Right forelimb (tissue), 1 donor: ENCODE measurements at places on chromosomes 1 and 21.

DNA sequence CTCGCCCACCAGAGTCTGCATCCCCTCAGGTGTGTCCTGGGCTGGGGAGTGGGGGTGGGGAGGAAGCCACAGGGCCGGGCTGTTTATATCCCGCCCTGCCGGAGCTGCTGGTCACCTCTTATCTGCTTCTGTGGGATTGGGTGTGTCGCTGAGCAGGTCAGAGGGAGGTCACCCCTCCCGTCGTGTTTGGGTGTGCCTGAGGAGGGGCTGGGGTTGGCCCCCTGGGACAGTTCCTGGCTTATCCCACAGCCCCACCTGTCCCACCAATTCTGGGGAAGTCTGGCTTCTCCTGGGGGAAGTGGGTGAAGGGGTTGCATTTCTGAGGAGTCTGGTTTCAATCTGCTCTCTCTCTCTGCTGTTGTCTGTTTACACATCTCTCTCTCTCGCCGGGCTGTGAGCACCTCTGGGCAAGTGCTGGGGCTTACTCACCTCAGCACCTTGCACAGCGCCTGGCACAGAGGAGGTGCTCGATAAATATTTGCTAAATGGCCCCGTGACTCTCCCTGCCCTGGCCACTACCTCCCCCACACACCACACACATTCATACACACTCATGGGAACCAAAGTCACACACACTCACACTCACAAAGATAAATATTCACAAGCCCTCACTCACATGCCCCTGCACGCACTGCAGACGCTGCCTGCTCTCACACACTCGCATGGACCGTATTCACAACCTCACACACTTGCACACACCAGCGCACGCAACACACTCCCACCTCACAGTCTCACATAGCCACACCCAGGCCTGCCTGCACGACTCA is 8.3 kb downstream of the ELF3 start:
- no peak for DNase-seq

GRCh38 chr1:32485554-32486255 is 20.8 kb downstream of the ZBTB8B start:
- DNase-seq, result no peak

DNA sequence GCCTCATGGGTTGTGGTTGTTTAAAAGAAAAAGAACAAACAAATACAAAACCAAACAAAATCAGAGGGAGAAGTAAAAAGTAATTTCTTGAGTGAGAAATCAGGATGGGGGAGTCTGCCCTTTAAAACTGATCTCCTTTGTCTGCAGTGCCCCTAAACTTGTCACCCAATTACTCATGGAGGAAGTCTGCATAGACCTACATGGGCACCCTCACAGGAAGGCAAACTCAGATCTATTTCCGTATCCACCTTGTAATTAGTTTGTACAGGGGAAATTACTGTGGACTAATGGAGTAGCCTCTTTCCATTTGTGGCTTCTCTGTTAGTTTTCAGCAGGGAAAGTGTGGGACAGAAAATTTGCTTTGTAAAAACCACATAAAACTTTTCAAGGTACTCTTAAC is 600.4 kb downstream of the ADGRL2 start:
- no peak for DNase-seq

DNA sequence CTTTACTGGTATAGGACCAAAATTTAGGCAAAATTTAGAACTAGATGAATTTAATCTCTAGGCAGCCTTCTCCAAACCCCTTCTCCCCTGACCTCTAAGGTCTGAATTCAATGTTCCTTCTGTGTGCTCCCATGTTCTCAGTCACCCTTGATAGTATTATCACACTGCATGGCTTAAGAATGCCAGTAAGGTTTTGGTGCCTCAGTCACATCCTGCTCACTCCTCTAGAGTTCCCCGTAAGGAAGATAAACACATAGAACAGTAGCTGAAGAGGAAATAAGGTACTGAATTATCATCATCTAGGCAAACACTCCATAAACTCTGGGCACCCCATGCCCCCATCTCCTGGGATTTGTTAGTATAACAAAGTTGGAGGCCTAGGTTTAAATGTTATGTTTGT is 18.2 kb downstream of the PRRX1 start:
- DNase-seq, result no peak

DNA sequence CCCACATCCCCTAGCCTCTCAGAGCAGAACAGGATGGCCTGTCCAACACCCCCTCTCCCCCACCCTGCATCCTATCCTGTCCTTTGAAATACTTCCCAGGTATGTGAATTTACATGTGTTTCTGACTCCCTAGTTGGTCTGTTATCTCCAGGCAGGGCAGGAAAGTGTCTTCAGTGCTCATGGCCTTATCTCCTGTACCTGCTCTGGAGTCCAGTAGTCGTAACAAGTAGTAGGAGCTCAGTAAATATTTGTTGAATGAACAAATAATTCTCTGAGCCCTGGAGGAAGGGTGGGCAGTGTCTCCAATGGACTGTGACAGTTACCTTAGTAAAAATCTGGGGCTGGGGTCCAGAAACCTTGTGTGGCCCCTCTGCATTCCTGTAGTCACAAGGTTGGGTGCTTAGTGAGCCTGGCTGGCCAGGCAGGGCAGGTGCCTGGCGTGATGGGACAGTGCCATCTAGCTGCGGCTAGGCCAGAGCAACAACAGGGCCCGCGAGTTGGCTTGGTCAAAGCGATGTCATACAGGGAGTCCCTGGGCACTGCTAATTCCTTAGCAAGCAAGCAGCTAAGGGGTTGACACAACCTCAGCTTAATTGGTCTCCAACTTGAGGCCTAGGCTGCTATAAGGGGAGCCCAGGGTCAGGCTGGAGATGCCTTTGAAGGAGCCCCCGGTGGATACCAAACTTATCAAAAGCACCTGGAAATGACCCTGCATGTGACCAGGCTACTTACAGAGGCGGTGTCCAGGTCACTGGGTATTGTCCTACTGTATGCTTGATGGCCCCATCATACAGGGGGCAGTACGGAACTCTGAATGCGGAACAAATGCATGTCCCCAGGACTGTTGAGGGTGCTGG is 89.0 kb upstream of the PPM1J start:
- peak; percentile 72 for DNase-seq

DNA sequence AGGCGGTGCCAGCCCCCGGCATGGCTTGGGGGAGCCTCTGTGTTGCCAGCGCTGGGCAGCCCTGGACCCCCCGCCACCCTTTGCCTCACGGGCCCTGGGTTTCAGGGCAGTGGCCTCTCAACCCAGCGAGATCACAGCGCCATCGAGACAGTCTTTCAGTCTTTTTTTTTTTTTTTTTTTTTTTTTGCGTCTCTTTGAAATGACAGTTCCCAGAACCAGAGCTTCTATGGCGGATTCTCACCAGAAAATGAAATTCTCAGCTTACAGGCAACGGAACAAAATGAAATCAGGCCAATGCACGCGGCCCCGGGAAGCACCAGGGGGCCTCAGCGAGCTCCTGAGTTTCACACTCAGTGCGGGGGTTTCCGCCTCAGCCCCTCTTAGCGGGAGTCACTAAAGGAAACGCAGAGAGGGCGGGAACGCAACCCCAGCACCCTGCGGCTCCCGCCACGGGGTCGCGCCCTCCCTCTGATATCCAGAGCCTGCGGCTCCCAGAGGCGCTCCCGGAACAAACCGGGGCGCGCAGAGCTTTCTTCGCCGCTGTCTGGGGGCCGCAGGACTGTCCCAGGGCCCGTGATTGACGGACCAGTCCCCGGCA is 8.0 kb upstream of the COL6A1 start:
- DNase-seq, result peak; percentile 94

- DNase-seq, result no peak
Observed at GRCh38 chr1:54200519-54200997, 591 bp downstream of the MRPL37 start.

DNA sequence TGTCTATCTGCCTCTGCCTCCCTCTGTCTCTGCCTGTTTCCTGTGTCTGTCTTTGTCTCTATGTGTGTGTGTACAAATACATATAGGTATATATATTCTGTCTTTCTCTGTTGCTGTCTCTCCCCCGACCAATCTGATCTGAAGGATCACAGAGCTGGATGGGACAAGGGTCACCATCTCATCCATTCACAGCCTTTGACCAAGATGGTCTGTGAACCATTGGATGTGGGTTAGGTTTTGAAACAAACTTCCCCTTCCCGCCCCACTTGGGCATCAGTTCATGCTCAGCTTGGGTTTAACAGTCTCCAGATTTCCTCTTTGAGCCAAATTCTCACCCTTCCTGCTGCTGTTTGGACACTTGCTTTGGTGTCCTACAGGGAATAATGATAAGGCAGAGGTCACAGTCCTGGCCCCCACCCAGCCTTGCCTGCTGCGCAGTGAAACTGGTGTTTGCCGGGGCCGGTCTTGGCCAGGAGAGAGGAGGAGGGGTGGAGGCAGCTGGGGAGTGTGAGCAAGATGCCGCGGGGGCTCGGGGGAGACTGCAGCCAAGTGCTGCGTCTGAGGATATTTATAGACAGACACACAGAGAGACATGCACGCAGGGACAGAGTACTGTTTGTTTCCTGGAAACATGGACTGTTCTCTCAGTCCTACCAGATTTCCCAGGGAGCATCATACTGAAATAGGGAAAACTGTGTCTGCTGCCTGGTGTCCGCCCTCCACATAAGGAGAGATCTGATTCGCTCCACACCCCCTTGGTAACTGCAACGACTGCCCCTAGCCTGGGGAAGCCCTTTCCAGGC is 27.0 kb upstream of the BTG2 start:
- peak; percentile 90 for DNase-seq

- DNase-seq, result no peak
Observed at GRCh38 chr1:118339400-118340124, 154.5 kb upstream of the SPAG17 start.

GRCh38 chr1:88075813-88076212 is 608.3 kb upstream of the PKN2 start:
- no peak for DNase-seq

DNA sequence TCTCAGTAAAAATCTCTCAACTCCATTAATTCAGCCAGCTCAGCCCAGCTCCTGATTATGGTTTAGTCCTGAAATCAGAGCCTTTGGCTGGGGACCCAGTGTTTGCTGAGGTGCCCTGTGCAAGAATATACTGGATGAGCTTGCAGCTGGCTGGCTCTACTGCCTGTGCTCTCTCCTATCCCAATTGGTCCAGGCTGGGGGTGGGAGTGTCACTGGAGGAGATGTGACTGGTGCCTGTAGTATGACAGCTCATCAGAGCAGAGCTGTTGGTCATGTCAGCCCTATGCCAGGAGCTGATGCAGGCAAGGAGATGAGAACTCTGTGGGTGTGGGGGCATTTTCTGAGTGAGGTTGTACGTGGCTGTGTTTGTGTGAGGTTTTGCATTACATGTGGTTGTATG is 87.0 kb downstream of the TNR start:
- no peak for DNase-seq

DNA sequence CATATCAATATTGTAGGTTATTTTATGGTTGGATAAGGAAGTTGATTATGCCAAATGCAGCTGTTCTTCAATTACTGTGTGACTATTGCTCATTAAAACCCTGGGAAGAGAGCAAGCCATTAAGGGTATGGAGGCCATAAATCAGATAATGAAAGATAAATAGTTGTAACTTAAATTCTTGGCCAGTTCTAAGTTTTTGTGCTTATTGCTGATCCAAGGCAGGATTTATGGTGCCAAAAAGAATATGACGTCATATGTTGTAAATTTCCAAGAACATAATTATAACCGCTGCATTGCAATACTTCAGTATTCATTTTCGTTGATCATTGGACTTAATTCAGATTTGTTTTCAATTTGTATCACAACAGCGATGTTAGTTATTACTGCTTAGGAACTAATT is 211.6 kb downstream of the LRRC40 start:
- no peak for DNase-seq

- no peak for DNase-seq
Observed at GRCh38 chr1:57908147-57908890, 484.5 kb upstream of the DAB1 start.

DNA sequence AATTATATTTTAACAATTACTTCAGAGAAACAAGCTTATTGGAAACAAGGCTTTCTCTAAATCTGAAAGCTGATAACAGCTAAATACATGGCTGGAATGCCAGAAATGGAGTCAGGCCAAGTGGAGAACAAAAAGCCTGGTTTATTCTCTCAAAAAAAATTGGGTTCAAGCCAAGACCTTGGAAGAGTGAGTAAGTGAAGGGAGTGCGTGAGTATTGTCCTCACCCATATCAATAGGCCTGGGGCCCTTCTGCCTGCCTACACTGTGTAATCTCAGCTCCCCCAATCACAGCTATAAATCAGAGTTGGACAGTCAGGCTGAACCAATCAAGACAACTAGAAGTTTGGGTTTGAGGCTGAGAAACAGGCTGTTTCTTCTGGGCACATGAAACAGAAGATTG is 7.4 kb downstream of the KYAT3 start:
- DNase-seq, result no peak

DNA sequence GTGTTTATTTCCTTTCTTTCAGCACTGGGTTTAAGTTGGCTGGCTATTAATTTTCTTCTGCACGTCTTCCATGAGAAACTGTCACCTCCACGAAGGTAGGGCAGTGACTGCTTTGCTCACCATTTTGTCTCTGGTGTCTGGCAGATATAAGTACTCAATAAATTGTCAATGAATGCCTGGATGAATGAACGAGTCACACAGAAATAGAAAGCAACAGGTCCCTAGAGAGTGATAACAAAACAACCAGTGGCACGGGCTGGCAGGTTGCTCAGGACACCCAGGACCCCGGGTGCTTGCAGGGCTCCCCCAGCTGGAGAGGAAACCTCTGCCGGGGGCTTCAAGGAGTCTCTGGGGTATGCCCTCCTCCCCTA is 3.2 kb upstream of the MYOC start:
- DNase-seq, result no peak

GRCh38 chr1:13838236-13838635 is 138.2 kb downstream of the PRDM2 start:
- no peak for DNase-seq

DNA sequence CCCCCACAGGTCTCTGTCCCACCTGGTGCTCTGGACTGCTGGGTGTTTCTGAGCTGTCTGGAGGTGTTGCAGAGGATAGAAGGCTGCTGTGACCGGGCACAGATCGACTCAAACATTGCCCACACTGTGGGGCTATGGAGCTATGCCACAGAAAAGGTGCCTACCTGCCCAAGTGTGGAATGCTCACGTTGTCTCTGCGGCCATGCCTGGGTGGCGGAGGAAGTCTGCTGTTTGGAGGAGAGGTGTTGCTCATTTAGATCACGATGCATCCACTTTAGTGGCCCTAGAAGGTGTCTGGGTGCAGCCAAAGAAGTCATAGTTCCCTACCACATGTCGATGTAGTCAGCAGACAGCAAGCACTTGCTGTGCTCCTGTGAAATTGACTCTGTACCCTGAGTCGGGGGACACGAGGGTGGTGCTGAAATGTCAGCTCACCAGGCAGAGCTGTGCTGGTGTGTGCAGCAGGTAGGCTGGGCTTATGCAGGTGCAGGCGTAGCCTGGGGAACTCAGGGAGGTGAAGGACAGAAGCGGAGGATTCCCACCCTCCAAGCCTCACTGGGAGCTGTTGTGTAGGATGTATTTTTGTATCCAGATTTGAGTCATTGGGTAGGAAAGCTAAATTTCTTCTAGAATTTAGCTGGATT is 32.8 kb upstream of the PWP2 start:
- no peak for DNase-seq

- no peak for DNase-seq
Observed at GRCh38 chr1:89589515-89589914, 43.4 kb upstream of the LRRC8C start.
